Calu3 (cell line): ENCODE measurements at places on chromosomes 3 and 15.

DNA sequence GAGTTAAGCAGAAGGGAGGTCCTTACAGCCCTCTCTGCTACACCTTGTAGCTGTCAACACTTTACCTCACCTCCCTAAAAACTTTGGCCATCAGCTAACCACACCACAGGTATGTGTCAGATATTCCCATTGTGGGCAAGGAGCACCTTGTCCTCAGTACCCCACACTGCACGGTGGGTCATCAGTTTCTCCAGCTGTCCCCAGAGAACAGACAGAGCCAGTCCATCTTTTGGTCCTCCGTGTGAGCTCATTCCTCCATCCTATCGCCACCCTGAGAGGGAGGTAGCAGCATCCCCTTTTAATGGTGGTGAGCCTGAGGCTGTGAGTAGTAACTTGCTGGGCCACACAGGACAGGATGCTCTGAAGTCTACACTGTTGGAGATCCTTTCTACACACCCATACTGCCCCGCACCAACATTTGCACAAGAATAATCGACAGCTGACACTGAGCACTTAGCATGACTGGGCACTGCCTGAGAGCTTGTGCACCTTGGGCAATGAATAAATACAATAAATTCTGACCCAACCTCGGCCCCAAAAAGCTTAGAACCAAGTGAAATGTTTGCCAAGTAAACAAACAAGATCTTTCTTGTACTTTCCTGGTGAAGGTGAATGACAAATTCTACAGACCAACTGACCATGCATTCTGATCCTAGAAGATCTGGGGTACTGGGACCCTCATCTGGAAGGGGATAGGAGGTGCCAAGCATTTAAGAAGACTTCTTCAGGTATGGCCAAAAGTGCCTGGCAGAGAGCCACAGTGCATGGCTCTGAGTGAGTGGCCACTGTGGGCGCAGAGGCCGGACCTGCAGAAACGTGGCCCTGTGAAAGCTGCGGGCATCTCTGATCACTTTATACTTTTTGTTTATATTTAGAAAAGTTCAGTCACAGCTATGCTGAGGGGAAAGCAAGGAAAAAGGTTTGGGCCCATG, 6.9 kb downstream of the CHCHD4 start:
- DNase-seq: no peak

- DNase-seq: no peak
Measured at GRCh38 chr3:120227710-120228347, 57.2 kb downstream of the GPR156 start.

- peak; percentile 22 for DNase-seq
Measured at GRCh38 chr3:128665362-128666021, 14.9 kb upstream of the RPN1 start.

DNA sequence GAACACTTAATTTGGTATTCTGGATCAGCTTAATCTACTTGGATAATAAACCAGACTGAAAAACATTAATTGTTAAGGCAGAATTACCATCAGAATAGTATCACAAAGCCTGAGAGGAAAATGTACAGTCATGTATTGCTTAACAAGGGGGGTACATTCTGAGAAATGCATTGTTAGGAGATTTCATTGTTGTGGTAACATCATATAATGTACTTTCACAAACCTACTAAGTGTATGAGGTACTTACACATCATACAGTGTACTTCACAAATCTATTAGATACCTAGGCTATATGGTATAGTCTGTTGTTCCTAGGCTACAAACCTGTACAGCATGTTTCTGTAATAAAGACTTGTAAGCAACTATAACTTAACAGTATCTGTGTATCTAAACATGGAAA, 68.2 kb downstream of the NBEAL2 start:
- DNase-seq: no peak

- no peak for DNase-seq
Measured at GRCh38 chr3:18222686-18223085, 202.5 kb downstream of the SATB1 start.

DNA sequence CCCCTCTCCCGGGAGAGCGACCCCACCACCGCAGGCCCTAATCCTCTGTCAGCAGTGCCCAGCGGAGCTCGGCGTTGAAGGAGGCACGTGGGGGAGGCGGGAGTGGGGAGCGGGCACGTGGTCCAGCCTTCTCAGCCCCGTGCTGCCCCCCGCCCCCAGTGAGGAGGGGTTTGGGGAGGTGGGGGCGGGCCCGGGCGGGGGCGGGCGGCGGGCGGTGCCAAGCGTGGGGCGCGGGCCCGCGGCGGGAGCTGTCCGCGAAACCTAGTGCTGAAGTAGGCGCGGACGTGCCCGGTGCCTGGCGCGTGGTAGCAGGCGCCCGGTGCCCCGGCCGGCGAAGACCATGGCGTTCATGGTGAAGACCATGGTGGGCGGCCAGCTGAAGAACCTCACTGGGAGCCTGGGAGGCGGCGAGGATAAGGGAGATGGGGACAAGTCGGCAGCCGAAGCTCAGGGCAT, at the start of gene CPLX3:
CPLX3 (plus strand) TSS at position 264 of the 456 bp plus-strand sequence; CDS start at position 341, 77 bp downstream.
- DNase-seq: peak; percentile 50

DNA sequence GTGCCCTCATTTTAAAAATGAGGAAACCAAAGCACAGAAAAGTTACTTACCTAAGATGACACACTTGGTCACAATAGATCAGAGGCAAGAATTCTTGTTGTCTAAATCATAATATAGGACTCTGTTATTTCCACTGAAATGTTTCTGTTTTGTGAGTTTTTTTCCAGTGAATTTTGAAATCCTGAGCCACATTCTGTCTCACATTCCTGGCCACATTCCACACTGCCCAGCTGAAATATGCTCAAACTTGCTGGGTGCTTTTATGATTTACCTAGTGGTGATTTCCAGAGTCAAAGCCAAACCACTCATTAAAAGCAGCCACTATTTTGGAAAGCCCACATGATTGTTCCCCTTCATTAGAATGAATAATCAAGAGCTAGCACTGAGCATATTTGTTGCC, 82.3 kb upstream of the NPHP3 start:
- no peak for DNase-seq

- DNase-seq: no peak
Measured at GRCh38 chr3:49199239-49199899, 28.0 kb downstream of the KLHDC8B start.

DNA sequence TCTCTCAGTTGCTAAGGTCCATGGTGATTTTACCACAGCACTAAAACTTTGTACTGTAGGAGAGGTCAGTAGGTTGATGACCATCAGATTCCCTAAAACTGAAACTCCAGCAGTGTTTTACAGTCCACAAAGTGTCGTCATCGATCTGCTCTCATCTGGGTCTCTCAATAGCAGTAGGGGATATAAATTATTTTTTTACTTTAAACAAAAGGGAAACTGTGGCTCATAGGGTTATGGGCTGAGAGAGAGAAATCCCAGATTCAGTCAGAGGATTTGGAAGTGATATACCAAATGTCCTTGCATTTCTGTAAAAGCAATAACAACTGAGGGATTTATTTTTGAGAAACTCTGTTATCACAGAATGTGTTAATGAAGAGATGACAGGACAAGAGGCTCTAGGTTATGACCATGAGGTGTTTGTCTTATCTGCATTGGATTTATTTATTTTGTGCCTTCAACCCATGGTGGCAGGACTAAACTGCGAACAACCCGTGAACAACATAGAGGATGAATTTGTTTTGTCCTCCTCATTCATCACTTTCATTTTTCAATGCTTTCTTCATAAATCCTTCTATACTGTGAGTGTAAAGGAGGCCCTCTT, 869.7 kb downstream of the OTOL1 start:
- no peak for DNase-seq

DNA sequence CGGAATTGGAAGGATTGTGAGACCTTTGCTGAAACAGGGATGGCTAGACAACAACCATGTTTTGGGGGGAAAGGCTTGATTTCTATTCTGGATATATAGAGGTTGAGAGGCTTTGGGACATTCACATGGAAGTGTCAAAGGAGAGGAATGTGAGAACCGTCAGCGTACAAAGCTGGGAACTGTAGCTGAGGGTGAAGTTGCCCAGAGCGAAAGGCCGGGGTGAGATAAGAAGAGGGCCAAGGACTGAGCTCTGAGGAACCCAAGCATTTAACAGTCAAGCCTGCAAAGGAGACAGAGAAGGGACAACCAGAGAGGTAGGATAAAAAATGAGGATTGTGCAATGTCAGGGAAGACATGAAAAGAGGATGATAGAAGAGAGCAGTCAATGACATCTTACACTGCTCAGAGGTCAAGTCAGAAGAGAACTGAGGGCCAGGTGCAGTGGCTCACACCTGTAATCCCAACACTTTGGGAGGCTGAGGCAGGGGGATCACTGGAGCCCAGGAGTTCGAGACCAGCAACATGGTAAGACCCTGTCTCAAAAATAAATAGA, 41.5 kb upstream of the RAF1 start:
- no peak for DNase-seq

GRCh38 chr3:132623646-132624045, 26.6 kb downstream of the ACKR4 start:
- no peak for DNase-seq

GRCh38 chr3:66472313-66473134, 28.3 kb downstream of the LRIG1 start:
- DNase-seq: no peak

DNA sequence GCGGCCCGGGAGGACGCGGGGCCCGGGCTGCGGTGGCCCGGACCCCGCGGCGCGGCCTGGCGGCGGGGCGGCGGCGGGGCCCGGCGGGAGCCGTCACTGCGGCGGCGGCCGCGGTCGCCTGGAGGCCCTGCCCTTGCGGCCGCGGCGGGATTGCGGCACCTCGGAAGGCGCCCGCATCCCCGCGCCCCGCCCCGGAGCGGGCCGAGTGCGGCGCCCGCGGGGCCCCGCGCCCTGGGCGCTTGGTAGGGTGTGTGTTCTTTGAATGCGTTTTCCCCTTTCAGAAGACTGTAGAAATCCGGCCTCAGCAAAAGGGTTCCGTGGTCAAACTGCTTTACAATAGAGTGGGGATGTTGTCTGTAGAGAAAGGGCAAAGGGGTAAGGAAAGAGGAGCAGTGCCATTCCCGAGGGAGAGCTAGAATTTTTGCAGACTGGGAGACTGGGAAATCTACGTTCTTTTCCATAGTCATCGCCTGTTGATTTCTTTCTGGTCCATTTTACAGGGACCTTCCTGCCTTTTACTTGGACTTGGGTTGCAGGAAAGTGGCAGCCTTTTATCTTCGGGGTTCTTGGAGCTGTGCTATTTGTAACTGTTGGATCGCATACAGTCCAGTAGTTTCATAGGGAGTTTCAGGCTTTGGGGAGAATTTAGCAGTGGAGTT, 630 bp downstream of the SNRK start:
- peak; percentile 30 for DNase-seq

- no peak for DNase-seq
Measured at GRCh38 chr15:68475449-68475848, 43.5 kb upstream of the ITGA11 start.

DNA sequence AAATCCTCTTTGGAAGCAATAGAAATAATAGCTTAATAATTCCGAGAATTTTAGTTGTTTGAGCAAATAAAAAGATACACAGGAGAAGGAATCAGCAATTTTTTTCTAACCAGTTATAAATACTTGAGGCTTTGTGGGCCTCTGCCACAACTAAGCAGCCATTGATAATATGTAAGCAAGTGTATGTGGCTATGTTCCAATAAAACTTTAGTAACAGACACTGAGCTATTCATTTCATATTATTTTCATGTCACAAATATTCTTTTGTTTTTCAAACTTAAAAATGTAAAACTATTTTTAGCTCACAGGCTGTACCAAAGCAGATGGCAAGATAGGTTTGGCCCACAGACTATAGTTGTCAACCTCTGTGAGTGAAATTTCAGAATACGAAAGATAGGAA, 85.7 kb downstream of the MSL2 start:
- DNase-seq: no peak

DNA sequence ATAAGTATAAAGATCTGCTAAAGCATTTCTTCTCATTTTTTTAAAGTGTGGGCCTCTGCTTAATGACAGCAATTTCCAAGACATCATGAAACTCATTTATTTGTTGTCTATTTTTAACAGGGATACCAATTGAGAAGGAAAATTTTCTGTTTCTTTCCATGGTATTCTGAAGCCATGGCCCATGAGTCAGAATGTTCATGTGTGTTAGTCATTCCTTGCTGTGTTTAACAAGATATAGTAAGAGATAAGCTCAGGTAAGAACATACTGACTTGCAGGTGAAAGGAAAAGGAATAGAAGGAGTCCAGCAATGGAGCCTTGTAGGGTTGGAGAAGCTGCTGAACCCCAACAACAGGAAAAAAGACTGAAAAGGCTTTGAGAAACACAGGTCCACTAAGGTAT, 17.0 kb upstream of the ARID3B start:
- no peak for DNase-seq

DNA sequence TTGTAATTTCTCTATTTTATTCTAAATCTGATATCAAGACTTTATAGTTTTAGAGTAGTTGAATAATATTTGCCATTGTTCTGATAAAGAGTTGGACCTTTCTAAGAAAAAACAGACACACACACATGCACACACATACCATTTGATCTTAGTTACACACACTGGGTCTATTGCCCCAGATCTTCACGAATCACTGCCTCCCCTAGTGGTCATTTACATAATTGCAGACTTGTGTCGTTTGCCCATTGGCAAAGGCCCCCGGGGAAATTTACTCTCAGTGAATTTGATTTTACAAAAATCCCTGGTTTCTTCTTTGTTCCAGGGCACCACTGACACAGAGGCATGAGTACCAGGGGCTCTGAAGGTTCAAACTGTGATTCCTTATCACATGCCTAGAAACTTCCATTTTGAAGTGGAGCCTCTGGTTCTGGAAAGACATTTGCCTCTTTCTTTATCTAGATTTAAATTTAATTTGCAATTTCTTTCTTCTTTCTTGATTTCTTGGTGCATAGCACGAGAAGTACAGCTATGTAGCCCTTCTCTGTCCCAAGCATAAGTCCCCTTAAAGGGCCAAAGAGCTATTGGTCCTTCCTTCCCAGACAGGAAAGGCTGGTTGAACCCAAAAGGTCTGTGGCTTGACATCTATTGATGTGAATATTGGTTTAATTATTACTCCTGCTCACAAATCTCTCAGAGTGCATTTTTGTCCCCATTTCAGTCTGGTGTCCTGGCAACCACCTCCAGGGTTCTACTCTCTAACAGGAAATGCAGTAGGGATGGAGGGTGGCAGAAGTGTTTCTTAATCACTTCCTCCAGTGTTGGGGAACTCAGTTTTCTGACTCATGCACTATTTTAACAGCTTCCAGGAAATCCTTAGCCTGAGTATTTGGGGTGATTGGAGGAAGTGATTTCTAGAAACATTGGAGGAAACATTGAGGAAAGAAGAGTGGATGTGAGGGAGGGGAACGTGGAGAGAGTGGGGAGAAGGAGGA, 32.4 kb upstream of the SLC6A11 start:
- DNase-seq: peak; percentile 57

GRCh38 chr15:30924353-30924752, 20.6 kb downstream of the FAN1 start:
- no peak for DNase-seq

GRCh38 chr3:130948001-130948773, 54.3 kb downstream of the ATP2C1 start:
- no peak for DNase-seq
